ENCODE measurements at places on chromosomes 2 and 18.
A peak's percentile ranks its signal among the peaks of the same experiment; 100 is the strongest.

GRCh38 chr2:240481720-240482119 is 46.3 kb downstream of the GPC1 start:
- no peak for DNase-seq

DNA sequence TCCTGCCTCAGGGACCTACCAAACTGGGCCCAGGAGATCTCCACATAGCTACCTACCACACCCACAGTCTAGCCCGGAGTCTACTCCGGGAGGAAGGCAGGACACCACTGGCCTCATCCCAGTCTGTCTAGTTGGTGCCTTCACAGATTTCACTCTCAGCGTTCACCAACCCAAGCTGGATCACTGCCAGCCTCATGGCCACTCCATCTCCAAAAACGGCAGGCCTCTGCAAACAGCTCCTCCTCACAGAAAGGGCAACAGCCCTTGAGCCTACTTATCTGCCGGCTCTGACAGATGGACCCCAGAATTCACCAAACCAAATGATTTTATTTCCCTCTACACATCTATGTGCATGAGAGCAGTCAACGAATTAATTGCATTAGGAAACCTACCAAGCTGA is 61.3 kb downstream of the NCKAP5 start:
- no peak for DNase-seq

DNA sequence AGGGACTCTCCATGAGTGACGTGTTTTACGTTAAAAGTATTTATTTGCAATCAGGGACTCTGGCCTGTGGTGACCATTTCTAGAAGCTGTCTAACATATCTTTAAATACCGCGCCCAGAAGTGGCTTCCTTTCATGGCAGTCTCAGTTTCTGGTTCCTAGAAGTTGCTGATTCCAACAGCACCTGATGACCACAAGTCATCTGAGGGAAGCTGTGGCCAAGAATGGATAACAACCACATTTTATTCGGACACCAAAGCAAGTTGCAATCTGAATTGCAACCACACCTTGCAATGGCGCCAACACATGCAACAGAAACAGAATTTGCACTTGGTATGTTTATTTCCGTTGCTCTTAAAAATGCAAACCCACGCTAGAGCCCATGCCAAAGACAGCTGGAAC is 33.1 kb downstream of the MEX3C start:
- DNase-seq = no peak

GRCh38 chr2:197010200-197011020 is 83.9 kb upstream of the PGAP1 start:
- no peak for DNase-seq

DNA sequence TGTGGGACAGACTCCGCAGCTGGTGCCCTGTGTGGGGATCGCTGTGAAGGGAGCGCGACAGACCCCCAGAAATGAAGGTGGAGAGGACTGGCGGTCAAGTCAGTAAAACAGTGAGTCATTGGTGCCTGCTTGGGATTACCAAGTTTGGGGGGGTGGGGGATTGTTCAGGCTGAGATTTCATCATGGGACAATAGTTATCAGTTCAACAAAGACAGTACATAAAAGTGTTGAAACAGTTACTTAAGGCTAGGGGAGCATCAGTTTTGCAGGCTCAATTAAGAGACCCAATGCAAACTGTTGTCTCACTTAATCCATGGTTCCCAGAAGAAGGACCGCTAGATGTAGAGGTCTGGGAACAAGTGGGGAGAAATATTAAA is 42.4 kb upstream of the PDK1 start:
- DNase-seq = no peak

DNA sequence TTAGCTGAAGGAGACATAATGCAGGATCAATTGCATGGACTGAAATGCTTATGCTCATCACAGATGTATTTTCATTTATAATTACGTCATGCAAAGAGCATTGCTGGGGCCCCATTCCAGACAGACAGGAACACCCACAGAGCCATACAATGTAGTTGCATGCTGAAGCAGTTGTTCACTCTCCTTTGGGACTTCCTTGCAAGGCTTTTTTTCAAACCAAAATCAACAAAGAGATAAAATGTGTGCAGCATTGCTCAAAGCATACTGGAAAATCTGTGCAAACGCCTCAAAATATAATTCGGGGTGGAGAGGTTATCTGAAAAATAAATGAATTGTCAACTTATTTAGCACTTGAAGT is 463.2 kb downstream of the CDH2 start:
- no peak for DNase-seq

DNA sequence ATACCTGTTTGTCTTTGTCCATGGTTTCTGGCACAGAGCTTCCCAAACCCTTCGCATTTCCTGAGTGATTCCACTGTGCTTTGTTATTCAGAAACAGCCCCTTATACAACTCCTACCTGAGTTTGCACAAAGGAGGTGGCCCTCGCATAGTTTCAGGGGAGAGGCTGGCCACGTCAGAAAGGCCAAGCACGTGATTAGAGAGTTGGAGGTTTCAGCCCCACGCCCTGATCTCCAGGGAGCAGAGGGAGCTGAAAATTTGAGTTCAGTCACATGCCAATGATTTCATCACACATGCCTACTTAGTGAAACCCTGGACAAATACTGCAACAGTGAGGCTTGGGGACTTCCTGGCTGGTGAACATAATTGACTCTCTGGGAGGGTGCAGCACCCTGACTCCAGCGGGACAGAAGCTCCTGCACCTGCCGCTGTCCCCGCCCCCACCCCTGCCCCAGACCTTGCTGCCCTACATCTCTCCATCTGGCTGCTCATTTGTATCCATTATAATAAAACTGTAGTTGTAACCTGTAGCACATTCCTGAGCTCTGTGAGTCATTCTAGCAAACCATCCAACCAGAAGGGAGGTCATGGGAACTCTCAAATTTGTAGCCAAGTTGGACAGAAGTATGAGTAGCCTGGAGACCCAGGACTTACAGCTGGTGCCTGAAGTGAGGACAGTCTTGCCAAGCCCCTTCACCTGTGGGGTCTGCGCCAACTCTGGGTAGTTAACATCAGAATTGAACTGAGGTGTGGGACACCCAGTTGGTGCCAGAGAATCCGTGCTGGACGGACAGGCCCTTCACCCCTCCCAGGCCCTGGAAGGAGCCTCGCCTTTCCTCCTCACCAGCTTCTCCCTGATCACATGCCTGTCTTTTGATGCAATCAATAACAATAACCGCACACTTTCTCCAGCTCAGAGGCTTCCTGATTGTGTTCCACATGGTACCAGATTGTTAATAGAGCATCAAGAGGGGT is 224.3 kb downstream of the ANAPC1 start:
- DNase-seq = no peak

DNA sequence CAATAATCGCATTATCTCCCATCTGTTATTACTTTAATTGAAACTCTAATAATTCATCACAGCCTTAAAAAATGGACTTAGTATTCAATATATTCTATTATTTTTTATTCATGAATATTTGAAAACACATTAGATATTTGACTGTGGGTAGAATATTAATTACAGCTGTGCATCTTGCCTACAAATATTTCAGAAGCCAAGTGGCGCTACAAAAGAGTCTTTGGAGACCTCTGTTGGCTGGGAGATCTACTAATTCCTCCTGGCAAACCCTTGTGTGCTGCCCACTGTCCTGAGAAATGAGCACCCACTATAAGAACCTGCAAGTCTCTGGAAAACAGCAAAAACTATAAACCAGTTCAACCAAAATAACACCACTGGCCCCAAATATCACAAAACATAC is 54.5 kb downstream of the PRELID3A start:
- DNase-seq = no peak

DNA sequence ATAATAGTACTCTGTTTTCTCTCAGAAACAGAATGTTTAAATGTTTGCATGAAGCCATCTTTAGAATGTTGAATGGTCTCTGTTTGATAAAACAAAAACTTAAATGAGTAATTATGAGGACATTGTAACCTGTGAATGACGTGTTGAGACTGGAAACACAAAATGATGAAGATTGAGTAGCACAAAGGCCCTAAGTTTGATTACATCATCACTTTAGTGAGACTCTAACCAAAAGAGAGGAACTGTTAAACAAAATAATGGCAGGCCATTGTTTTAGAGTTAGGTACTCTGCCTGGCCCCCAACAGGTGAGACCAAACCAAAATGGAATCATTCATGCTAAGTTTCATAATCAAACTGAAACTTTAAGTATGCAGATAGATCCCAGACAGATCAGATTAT is 1561.7 kb upstream of the SLC39A10 start:
- DNase-seq = no peak

- DNase-seq = no peak
Observed at GRCh38 chr2:7709907-7710306, 792.7 kb downstream of the RNF144A start.

- DNase-seq = no peak
Observed at GRCh38 chr2:88423733-88424132, 28.8 kb downstream of the FOXI3 start.

DNA sequence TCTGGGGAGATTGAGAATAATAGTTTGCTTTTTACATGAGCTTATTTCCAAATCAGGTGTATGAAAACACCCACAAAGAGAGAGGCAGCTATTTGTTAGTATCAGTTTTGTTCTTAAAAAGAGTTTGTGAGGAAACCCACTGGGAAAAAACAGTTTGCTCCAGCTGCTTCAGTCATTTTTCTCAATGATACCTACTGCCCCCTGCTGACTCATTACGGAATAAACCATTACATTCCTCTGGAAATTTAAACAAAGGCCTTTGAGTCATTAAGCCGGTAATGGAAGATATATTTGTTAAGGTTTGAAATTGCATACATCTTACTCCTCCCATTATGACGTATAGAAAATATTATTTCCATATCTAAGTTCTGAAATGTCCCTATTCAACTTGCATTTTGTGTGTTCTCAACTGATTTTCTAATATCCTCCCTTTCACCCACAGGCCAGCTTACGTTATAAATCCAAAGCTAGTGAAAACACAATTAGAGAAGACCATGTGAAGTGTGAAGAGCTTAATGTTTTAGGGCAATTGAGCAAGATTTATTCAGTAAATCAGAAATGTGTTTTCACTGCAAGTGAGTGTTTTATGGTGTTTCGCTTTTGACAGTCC is 761.6 kb downstream of the DSC3 start:
- DNase-seq = no peak

DNA sequence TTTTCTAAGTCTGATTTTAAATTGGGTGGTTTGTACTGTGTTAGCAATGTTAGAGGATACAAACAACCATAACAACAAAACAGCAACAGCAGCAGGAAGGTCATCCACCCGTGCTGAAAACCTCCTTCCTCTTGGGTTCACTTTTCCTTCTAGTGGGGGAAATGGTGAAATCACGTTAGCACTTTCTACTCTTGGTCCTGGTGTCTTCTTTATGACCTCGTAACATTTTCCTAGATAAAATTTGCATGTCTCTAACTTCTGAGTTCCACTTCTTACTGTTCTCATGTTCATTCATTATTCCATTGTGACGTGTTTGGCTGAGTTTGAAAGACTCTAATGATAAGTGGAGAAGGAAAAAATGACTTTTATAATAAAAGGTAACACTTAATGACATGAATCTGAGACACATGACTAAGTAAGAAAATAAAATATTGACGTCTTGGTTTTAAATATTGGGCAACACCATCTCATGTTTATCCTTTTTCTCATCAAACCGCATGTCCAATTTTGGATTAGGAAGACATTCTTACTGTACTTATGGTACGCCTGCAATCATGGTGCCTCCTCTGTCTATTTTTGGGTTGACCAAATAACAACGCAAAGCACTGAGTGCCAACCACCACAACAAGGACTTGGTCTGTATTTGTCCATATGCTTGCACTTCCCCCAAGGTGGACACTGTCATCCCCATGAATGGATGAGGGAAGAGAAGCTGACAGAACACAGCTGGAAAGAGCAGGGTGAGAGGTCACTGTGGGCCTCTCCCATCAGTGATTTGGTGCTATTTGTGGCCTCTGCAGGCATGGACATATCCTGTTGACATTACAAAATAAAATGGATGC is 25.7 kb upstream of the IL1R1 start:
- no peak for DNase-seq

GRCh38 chr2:110748489-110748867 is 16.1 kb downstream of the ACOXL start:
- peak; percentile 4 for DNase-seq

DNA sequence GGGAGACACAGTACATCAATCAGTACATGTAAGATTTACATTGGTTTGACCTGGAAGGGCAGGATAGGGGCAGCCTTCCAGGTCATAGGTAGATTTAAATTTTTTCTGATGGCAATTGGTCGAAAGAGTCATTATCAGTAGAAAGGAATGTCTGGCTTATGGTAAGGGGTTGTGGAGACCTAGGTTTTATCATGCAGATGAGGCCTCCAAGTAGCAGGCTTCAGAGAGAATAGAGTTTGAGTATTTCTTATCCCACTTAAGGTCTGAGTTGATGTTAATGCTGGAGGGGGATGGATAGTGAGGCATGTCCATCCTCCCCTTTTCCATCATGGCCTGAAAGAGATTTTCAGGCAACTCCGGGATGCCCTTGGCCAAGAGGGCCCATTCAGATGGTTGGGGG is 60.7 kb downstream of the SPTBN1 start:
- no peak for DNase-seq

All from stimulated activated CD8-positive, alpha-beta memory T cell treated with anti-CD3 and anti-CD28 coated beads, Interleukin-12 subunit alpha, Interleukin-12 subunit beta, amount 100 ng/mL, for 1 hour (primary cell).